ENCODE measurements at places on chromosomes 1 and 21.

DNA sequence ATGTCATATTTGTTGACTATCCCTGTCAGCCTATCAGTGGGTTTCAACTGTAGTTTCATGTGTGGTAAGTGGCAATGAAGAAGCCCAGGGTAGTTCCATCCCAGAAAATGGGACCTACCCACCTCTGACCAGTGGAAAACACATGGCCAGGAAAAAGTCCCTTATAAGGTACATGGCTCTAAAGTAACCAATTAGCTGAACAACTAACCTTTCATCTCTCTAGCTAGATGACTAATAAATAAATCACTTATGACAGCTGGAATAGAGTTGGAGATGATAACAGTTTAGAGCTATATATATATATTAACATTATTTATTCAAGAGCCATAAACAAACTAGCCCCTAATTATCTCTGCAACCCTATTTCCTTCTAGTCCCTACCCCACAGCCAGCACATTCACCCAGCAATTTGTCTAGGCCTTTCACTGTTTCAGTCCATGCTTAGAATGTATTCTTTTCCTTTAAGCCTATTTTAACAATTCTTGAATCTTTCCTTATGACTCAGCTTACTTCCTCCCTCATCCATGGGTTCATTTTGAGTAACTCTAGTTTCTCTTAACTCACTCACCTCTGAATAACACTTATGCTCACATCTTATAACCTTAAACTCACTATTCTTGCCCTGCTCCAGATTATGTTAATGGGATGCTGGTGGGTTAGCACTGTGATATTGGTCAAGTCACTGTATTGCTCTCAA is 83.7 kb downstream of the TNFSF18 start:
- no peak for DNase-seq

- no peak for DNase-seq
These were observed 819.3 kb downstream of the BRINP3 start for GRCh38 chr1:189658381-189658780.

- DNase-seq = no peak
These were observed 69.6 kb upstream of the KRTAP19-8 start for GRCh38 chr21:31107871-31108270.

DNA sequence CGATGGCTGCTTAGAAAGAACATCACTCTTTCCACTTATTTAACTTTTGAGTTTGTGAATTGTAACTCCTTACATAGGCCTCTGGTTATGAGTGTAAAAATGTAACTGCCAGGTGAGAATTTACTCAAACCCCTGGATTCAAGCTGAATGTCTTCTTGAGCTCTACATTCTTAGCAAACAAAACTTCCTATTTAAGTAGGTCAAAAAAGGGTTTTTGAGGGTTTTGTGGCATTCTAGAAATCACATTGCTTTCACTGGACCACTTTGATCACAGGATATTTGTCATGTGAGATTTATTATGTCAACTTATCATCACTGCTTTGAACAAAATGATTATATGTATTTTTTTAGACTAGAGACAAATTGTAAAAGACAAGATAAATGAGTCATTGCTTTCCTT is 5.7 kb downstream of the IL23R start:
- DNase-seq = no peak

DNA sequence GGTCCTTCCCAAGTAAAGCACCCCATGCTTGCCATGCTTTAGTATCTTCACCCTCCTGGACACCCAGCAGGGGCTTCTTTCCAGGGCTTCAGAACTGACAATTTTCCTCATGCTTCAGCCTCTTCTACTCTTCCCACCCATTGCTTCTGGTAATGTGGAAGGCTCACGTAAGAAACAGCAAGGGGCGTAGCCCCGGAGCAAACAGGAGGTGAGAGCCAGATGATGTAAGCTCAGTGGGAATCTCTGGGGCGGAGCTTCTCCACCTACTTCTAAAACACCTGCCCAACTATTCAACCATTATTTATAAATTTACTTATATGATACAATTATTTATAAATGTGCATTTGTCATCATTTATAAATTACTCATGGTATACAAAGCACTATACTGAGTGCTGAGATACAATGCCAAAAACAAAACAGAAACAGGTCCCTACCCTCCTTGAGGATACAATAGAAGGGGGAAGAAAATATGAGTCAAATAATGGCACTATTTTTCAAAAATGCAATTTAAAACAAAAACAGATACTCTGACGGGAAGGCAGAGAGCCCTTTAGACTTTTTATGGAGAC is 140.1 kb upstream of the CAMK1G start:
- DNase-seq = no peak

All from vagina (tissue), 2 donors.